Activated CD4-positive, alpha-beta memory T cell treated with anti-CD3 and anti-CD28 coated beads, Interleukin-2, amount 10 ng/mL, durations not matched to agents 7 days and 5 days (primary cell): ENCODE measurements at places on chromosomes 16 and 17.

DNA sequence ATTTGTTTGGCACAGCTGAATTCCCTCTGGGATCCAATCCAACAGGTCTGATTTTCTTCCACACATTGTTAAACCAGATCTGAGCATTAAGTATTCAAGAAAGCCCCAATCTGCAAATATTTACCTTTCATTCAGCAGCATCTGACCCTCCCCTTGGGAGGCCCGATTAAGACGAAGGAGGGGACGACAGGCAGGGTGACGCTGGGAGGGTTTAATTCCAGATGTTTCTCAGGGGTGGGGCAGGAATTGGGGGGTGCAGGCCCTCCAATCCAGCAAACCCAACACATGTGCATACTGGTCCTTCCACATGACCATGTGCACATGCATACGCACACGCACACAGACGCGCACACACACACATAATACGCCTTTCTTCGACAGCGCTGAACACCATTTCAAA is 240.5 kb downstream of the GSG1L start:
- no peak for DNase-seq

DNA sequence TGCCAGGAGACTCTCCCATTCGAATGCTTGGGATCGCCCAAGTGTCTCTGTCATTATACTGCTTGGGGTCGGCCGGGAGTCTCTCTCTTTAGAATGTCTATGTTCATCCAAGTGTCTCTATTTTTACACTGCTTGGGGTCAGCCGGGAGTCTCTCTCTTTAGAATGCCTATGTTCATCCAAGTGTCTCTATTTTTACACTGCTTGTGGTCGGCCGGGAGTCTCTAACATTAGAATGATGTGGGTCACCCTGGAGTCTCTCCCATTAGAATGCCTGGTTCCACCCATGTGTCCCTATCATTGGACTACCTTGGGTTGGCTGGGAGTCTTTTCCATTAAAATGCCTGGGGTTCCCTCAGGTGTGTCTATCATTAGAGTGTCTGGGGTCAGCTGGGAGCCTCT is 2230.4 kb downstream of the TP53TG3F start:
- no peak for DNase-seq

GRCh38 chr17:34081269-34081668 is 173.8 kb upstream of the CCL2 start:
- DNase-seq = no peak

GRCh38 chr17:51366866-51367265 is 106.5 kb downstream of the UTP18 start:
- no peak for DNase-seq

GRCh38 chr17:75908201-75908600 is 3.5 kb upstream of the MRPL38 start:
- no peak for DNase-seq

- DNase-seq = no peak
Measured at GRCh38 chr16:67019171-67019570, 9.8 kb upstream of the CBFB start.
